ENCODE measurements at places on chromosomes 12 and 14. TPM values are rescaled to one million over a fixed set of nuclear protein-coding genes. Genes with fewer than 3 reads are reported as not detected.

DNA sequence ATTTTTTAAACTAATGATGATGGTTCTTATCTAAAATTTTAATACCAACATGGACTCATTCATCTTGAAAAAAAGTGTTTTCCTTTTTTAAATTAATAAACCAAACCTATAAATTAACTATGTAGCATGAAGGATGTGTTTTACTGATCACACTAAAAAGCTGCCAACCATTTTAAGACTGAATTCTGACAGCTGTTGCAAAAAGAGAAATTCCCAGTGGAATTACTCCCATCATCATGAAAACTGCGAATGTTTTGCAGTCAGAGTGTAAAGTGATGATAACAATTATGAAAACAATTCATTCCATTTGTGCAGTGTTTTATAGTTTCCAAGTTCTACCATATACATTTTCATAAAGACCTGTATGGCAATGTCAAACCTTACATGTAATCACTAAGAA is 232.8 kb downstream of the SLC2A13 start:
- no peak for DNase-seq

DNA sequence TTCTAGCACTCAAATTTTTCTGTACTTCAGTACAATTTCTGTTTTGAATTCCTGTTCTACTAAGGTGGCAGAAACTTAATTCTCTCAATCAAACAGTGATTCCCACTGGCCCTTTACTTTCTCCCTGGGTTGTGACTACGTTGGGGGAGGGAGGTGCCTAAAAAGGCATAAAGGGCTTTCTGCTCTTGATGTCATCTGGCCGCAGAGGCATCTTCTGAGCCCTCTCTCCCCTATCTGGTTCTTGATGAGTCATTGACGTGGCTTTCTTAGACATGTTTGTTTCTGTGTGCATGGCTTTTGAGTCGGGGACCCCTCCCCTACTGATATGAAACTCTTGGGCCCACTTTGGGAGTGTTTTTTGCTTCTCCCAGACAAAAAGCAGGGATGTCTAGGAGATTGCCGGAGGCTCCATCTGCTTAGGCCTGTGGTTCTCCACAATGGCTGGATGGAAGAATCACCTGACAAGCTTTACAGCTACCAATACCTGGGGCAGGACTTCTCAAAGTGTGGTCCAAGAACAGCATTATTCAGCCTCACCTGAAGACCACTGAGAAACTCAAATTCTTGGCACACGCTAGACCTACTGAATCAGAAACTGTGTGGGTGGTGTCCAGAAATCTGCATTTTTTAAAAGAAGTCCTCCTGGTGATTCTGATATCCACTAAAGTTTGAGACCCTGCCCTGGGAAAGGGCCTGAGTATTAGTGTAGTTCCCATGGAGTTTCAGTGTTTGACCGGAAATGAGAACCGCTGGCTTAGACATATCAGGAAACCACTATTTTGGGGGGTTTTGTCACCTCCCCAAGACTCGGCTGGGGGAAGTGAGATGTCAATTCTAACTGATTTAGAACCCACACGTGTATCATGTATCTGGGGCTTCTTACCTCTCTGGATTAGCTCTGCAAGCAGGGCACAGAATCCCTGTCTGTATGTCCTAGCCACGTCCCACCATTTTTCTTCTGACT is 395.7 kb upstream of the PDE3A start:
- no peak for DNase-seq

DNA sequence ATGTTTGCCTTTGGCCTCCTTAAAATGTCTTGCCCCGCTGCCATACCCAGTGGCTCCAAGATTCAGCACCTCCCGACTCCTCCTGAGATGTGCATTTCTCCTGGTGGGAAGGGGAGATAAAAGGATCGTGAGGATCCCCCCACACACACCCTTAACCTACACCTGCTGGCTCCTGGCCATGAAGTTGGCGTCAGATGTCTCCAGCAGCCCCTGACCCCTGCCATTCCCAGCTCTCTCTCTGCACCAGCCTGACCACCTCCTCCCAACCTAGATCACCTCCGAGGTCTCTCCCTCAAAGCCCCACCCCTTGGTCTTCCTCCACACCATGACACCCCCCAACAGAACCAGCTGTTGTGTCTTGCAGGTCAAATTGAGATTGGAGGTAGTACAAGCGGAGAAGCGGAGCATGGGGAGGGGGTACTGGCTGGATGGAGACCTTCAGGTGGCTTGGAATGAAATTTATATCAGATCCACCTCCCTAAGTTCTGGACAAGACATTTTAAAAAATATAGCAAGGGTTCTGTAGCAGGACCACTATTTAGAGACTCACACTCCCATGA is 151.1 kb upstream of the FKBP4 start:
- DNase-seq: no peak

GRCh38 chr12:109776624-109777023 is 56.6 kb downstream of the TRPV4 start:
- DNase-seq: no peak

GRCh38 chr12:75087654-75088053 is 122.0 kb downstream of the KCNC2 start:
- DNase-seq: peak; percentile 1

GRCh38 chr12:101967506-101967905 is 90.1 kb downstream of the DRAM1 start:
- DNase-seq: no peak

- no peak for DNase-seq
These were observed 1.9 kb downstream of the RIOX1 start for GRCh38 chr14:73492670-73493069.

DNA sequence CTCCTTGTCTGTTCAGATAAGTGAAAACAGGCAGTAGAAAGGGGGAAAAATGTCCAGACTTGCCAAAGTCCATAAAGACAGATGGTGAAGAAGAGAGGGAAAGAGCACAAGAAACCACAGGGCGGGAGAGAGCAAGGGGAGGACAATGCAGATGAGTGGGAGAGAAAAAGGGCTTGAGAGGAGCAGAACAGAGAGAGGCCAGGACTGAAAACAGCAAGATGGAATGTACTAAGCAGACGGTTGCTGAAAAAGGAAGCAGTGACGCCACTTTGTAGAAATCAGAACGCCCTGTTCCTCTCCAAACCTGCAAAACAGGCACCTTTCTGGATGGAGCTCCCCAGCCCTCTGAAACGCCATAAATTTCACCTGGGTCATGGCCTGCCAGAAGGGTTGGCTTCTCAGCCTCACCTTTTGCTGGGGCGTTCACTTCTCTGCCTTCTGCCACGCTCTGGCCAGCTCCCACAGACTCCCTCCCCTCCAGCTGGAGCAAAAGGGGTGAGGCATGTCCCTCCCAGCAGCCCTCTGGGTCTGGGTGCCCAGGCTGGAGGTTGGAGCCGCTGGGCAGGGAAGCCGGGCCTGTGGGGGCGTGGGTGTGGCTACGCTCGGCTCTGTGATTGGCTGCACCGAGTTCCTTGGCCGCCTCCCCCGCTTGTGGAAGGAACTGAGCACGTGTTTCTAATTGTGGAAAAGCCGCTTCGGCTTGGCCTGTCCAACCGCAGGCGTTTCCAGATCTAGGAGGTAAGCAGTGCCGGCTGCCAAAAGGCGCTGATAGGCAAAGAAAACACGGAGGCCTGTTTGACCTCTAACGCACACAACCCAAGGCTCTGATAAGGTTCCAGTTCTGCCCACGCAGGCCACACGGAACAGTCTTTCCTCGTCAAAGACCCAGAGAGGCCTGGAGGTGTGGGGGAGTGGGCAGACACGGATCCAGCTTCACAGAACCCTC is 29.3 kb downstream of the SLC7A8 start:
- DNase-seq: peak; percentile 97

DNA sequence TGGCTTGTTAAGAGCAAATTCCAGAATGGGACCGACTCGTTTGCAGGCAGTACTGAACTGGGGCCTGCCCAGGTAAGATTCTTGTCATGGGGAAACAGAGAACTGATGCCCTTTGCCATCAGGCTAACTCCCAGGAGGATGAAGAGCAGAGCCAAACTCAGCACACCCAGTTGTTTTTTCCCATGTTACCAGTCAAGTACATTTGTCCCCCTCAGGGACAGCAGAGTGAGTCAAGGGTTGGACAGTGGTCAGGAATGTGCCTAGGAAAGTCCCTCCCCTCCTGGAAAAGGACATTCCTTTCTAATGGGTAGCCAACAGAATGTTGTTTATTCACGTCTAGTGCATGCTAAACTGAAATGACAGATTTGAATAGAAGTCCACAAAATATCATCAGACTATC is 1.6 kb downstream of the ART4 start:
- DNase-seq: peak; percentile 63

GRCh38 chr12:87766044-87766443 is 263.2 kb downstream of the C12orf50 start:
- no peak for DNase-seq

- DNase-seq: no peak
These were observed 216.5 kb downstream of the EGLN3 start for GRCh38 chr14:33734387-33734786.

- no peak for DNase-seq
These were observed 24.7 kb upstream of the RNASE1 start for GRCh38 chr14:20827326-20827725.

- DNase-seq: no peak
These were observed 330.4 kb downstream of the MED13L start for GRCh38 chr12:115946867-115947695.

DNA sequence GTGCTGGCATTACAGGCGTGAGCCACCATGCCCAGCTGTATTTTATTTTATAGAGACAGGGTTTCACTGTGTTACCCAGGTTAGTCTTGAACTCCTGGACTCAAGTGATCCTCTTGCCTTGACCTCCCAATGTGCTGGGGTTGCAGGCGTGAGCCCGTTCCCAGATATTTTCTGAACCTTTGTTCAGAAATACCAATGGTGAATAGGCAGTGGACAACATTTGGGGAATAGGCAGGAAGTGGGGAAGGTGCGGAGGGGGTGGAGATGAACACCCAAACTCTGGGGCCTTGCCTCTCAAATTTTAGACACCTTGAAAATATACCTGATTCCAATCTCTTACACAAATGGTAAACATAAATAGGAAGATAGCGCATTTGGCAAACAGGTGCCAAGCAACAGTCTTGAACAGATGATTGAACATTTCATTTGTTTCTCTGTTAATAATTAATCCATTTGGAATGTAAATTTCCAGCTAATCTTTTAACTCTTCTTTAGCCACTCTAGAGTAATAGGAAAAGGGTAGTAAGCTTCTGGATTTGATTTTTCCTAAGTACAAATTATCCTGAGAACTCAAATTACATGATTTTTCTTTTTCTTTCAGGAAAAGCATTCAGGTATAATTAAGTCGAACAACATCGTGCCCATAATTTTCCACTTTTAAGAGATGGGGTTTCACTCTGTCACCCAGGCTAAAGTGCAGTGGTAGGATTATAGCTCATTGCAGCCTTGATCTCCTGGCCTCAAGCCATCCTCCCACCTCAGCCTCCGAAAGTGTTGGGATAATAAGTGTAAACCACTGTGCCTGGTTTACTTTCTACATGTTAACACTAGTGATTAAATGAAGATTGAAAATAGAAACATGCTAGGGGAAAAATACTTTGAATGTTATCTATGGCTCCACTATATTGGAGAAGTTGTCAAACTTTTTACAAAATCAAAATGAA is 22.9 kb upstream of the RNF34 start:
- no peak for DNase-seq

DNA sequence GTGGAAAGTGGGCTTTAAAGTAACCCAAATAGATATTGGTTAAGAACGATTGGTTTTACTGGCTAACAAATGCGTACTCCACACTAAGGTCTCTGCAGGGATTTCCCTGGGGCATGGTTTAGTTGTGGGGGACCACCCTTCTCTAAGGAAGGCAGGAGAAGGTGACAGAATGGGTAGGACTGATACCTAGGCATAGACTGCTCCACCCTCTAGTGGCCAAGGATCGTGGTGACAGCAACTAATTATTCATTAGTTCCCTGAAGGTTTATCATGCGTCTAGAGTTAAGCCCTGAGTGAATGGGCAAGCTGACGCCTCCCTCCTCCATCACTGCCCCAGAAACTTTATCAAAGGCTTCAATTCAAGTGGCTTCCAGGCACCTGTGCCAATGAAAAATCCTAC is 9.1 kb downstream of the FAM181A start:
- no peak for DNase-seq

- peak; percentile 91 for DNase-seq
These were observed 16.0 kb upstream of the LRP6 start for GRCh38 chr12:12282761-12283425.

DNA sequence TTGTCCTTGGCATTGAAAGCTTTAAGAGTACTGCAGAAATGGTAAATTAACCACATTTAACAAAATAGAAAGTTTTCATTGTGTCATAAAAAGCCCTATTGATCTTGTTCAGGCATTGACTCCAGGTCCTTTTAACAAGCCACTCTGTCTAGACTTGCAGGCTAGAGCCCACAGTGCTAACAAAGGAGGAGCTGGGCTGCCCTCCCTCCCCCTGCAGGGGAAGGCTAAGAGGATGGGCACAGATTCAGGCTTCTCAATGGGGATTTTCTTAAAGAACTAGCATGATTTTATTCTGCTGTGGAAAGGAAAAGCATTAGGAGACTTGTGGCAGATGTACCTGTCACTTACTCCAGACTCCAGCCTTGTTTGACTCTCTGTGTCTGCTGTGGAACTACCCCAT is 463.6 kb downstream of the NRXN3 start:
- DNase-seq: no peak

DNA sequence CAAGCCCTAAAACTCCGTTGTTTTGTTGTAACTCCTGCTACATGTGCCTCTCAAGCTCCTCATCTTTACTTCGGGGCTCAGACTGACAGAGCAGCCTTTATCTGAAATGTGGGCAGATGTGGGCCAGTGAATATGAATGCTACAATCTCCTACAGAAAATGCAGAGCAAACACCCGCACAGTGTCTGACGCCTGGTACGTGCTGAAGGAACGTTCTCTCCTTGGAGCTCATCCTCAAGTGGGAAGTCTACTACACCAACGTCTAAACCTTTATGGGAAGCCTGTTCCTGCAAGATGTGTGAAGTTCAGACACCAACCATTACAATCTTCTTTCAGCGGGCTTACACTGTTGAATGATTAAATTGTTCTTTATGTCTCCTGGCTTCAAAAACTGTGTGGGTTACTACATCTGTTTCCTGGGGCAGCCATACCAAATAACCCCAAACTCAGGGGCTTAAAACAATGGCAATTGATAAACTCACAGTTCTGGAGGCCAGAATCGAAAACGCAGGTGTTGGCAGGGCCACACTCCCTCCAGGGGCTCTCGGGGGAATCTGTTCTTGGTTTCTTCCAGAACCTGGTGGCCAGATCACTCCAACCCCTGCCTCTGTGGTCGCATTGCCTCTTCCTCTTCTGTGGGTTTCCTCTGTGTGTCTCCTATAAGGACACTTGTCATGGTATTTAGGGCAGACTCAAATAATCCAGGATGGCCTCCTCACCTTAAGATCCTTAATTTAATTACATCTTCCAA is 179.7 kb upstream of the PLXNC1 start:
- DNase-seq: no peak

The KRT75 gene
- total RNA-seq: not detected

The LTBR gene
- total RNA-seq: 71.8 TPM

The RESF1 gene
- 46.4 TPM for total RNA-seq

The SLC38A4 gene
- total RNA-seq: 4.6 TPM

The STON2 gene
- total RNA-seq: 3.3 TPM

The CCDC38 gene
- not detected for total RNA-seq

The CISTR gene
- not detected for total RNA-seq

The KRT85 gene
- not detected for total RNA-seq

The GUCY2C gene
- not detected for total RNA-seq

The C12orf54 gene
- total RNA-seq: not detected

The FAM90A1 gene
- total RNA-seq: not detected

Measured in fibroblast of the aortic adventitia (primary cell).